ENCODE measurements at places on chromosomes 12 and 14.

DNA sequence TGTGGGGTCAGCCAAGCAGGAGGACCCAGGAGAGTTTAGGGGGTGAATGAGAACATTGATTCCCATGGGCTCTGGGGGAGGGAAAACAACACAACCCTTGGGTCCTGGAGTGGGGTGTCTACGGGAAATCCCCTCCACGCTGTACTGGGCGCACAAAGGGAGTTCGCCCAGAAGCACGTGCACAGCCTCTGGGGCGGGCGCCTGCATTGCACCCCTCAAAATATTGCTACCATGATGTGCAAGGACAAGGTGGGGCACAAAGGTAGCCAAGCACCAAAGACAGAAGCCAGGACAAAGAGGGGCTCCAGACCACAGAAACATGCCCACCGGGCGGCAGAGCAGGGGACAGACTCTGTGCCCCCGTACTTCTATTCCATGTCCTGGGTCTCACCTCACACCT, 74.9 kb upstream of the EIF5 start:
- no peak for DNase-seq

- DNase-seq: no peak
These were observed 1159.7 kb downstream of the BCL11B start for GRCh38 chr14:98112194-98112780.

DNA sequence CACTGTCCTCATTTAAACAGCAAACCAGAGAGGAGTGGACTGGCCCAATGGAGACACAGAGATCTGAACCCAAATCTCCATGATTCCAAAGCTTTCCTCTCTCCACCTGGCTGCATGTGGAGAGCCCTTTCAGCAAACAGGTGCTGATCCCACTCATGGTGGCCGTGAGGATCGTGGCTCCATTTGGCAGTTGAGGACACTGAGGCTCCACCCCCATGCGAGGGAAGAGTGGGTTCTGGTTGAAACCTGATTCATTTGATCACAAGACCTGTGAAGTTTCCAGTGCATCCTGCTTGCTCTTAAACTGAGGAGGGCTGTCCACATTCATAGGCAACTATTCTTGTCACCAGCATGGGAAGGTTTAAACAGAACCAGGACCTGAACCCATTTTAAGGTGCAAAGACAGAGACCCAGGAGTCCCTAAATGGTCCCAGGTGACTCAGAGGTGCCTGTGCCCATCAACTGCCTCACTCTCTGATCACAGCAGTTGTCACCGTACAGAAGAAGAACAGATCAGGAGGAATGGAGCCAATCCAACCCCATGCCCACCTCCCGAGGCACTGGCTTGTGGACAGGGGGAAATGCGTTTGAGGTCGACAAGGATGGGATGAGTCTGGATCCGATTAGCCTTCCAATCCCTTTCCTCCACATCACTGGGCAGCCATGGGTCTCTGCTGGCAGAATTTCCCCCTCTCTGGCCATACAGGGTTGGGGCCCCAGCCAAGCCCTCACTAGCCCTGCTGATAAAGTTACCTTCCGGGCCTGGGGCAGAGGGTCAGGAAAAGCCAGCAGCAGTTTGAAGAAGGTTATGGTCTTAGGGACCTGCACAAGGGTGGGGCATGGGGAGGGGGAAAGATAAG, 45.5 kb upstream of the BCL11B start:
- DNase-seq: no peak

DNA sequence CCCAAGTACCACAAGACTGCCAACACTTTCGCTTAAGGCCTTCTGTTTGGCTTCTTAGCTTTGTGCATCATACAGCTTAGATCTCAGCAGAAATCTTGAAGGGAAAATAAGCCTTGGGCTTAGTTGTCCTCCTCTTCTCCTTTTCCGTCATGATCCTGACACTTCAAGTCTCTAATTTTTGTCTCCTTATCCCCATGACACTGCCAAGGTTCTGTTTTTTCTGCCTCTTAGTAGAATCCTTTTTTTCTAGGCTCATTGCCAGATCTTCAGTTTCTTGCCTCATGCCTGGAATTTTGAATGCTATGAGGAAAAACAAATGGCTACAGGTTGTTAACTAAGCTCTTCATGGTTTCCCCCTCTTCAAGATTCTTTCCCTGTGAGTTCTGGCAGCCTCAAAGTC, 450.4 kb downstream of the LRFN5 start:
- no peak for DNase-seq

- DNase-seq: no peak
These were observed 405.0 kb upstream of the TMTC1 start for GRCh38 chr12:30188602-30189326.

DNA sequence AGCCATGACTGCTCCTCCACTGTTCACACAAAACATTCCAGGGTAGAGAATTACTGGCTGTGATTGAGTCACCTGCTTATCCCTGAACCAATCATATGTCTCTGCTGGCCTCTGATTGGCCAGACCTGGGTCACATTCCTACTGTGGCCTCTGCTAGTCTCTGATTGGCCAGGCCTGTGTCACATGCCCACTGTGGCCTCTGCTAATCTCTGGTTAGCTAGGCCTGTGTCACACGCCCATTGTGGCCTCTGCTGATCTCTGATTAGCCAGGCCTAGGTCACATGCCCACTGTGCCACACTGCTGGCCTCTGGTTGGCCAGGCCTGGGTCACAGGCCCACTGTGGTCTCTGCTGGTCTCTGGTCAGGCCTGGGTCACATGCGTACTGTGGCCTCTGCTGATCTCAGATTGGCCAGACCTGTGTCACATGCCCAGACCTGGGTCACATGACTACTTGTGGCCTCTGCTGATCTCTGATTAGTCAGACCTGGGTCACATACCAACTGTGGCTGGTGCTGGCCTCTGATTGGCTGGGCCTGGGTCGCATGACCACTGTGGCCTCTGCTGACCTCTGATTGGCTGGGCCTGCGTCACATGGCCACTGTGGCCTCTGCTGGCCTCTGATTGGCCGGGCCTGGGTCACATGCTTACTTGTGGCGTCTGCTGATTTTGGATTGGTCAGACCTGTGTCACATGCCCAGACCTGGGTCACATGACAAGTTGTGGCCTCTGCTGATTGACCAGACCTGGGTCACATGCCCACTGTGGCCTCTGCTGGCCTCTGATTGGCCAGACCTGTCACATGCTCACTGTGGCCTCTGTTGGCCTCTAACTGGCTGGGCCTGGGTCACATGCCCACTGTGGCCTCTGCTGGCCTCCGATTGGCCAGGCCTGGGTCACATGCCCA, 251.6 kb downstream of the SLC15A4 start:
- no peak for DNase-seq
